ENCODE measurements at places on chromosomes 3 and 15.

GRCh38 chr3:55455915-55456314 is 31.2 kb downstream of the WNT5A start:
- no peak for DNase-seq

DNA sequence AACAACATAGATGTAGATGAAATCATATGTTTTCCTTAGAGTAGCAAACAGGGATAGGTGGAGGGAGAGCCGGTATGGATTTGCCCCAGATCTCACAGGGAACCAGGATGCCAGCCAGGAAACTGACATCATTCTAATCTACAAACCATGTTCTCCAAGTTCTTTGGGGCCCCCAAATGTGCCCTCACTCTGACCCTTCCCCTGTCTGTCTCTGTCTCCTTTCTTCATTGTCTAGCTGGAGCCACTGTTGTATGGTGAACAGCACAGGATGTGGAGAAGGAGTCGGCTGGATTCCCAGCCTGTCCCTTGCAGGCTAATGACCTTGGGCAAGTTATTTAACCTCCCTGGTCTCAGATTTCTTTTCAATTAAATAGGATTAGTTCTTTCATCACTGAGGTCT is 962 bp downstream of the ATP13A5 start:
- DNase-seq = no peak

- no peak for DNase-seq
Measured at GRCh38 chr15:52689562-52689961, 10.4 kb upstream of the ATOSA start.

DNA sequence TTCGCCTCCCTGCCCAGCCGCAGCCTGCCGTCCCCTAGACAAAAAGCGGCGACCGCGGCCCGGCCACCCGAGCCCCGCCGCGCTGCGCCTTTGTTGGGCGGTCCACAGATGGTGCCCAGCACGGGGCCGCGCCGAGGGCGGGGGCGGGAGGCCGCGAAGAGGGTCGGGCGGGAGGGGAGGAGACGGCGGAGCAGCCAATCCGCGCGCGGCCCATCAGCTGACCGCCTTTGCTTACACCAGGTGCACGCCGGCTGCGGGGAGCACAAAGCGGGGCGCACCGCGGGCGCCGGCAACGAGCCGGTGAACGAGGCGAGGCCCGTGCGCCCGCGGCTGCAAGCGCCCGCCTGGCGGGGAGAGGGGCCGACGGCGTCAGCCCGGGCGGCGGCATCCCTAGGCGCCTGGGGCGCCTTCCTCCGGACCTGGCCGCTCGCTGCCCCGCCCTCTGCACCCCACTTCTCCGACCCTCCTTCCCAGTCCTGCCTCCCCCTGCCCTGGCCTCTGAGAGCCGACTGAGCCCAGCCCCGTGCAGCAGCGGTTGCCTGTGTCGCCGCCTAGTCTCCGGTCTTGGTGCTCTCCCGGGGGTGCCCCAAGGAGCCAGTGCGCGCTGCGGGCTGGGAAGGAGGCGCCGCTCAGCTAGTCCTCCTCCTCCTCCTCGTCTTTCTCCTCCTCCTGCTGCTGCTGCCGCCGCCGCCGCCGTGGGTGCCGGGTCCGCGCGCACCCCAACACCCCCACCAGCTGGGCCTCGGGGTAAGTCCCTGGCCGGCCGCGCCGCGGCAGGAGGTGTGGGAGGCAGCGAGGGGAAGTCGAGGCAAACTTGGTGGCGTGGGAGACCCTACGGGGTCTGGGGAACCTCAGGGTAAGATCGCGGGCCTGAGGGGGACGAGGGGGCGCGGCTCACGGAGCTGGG is at the start of gene LRRN1:
Gene LRRN1, plus strand, starts transcription at position 259 of the 907 bp plus-strand sequence. CDS start 45,211 bp downstream, outside the sequence.
- DNase-seq = peak; percentile 35

All from stimulated activated CD8-positive, alpha-beta memory T cell treated with anti-CD3 and anti-CD28 coated beads, Interleukin-4, amount 100 ng/mL, for 4 hours (primary cell).